ENCODE measurements at places on chromosomes 3 and 15. TPM values are rescaled to one million over a fixed set of nuclear protein-coding genes. Genes with fewer than 3 reads are reported as not detected.

DNA sequence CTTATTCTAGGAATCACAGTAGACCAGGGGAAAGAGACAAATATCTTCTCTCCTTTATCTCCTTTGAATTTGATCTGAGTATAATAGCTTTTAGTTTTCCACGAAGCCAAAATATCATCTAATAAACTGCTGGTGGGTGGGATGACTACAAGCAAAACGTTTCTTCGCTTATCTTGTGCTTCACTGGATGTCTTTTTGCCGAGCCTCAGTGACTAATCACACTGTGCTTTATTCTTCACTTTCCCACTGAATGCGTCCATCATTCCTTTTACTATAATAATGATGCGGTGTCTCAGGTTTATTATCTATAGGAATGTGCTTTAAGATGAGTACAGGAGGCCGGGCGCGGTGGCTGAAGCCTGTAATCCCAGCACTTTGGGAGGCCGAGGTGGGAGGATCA lies 32.5 kb downstream of the CEP152 start:
- no peak for DNase-seq

The SCAANT1 gene
- total RNA-seq: not detected

The NDUFB5 gene
- 83.9 TPM for total RNA-seq

DNA sequence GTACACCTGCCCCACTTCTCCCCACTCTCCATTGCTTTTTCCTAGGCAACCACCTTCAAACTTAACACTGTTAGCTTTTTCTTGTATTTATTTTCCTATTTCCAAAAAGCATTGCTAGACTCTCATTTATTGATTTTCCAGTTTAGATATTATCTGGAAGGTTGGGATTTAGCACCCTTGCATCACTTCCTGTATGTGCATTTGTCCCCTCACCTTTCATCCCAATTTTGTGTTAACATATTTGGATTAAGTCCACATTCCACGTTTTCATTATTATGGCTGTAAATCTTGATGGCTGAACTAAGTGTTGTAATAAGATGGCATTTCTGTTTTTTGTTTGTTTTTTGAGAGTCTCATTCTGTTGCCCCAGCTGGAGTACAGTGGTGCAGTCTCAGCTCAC lies 109.7 kb downstream of the TBC1D2B start:
- no peak for DNase-seq

- no peak for DNase-seq
These were observed 483.6 kb downstream of the ERC2 start for GRCh38 chr3:55984626-55985025.

DNA sequence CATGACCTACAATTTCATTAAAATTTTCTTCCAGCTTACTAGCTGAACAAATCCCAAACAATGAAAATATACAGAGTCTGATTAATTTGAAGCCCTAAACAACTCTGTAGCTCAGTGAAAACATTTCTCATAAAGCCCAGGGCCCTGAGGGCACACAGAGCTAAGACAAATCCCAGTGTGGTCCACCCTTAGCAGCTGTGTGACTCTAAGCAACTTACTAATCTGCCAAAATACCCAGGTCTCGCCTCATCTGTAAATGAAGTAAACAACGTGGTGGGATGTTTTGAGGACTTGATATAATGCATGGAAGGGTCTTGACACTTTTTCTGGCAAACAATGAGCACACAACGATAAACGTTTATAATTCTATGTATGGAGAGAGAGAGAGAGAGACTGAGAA lies 158.4 kb downstream of the FHIT start:
- no peak for DNase-seq

DNA sequence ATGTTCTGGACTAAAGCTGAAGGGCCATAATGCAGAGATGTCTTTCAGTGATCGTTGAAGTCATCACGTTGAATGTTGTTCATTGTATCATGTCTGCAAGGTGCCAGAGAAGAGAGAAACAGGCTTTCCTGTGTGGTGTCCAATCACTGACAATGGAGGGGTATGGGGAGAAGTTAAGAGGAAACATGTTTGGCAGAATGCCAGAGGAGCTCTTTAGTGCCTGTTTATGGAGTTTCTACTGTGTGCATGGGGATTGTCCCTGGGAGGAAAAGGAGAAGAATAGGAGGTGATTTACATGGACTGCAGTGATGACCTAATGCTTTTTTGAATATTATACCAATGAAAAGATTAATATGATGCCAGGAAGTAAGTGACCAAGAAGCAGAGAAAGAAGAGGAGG lies 11.7 kb downstream of the SCAANT1 start:
- DNase-seq: peak; percentile 16

The TTC14 gene
- total RNA-seq: 40.4 TPM

GRCh38 chr15:47987908-47988532 lies 132.8 kb upstream of the SLC24A5 start:
- peak; percentile 14 for DNase-seq

DNA sequence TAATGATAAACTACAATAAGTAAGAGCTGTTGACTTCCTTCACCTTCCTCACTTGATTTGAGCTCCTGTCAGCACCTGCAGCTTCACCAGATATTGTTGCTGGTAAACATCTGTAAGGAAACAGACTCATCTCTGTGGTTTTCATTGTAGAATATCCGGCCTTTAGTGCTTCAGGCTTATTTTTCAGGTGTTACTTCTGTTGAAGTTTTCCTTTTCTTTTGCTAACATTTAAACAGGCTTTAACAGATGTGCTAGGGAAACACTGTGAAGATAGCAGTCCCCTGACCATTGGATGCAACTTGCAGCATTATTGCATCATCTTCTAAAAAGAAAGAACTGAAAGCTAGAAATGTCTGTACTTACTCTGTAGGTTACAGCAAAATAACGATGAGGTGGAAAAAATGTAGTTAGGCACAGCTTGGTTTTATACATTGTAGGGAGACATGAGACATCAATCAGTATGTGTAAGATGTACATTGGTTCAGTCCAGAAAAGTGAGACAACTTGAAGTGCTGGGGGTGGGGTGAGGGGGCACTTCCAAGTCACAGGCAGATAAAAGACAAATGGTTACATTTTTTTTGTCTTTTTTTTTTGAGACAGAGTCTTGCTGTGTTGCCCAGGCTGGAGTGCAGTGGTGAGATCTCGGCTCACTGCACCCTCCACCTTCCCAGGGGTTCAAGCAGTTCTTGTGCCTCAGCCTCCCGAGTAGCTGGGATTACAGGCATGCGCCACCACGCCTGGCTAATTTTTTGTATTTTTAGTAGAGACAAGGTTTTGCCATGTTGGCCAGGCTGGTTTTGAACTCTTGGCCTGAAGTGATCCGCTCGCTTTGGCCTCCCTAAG lies 10.2 kb downstream of the EDEM1 start:
- DNase-seq: no peak

All from endothelial cell (in vitro differentiated cells).